ENCODE measurements at places on chromosomes 7 and 10.

GRCh38 chr7:132991615-132992587 lies 90.0 kb downstream of the CHCHD3 start:
- DNase-seq: no peak

- DNase-seq: no peak
Observed at GRCh38 chr10:20446561-20447193, 450.4 kb downstream of the NEBL start.

- no peak for DNase-seq
Observed at GRCh38 chr10:44680764-44681163, 230.4 kb upstream of the TMEM72 start.

- DNase-seq: no peak
Observed at GRCh38 chr10:92066386-92066785, 142.8 kb downstream of the BTAF1 start.

GRCh38 chr10:48932831-48933664 lies 6.6 kb downstream of the LRRC18 start:
- DNase-seq: no peak

DNA sequence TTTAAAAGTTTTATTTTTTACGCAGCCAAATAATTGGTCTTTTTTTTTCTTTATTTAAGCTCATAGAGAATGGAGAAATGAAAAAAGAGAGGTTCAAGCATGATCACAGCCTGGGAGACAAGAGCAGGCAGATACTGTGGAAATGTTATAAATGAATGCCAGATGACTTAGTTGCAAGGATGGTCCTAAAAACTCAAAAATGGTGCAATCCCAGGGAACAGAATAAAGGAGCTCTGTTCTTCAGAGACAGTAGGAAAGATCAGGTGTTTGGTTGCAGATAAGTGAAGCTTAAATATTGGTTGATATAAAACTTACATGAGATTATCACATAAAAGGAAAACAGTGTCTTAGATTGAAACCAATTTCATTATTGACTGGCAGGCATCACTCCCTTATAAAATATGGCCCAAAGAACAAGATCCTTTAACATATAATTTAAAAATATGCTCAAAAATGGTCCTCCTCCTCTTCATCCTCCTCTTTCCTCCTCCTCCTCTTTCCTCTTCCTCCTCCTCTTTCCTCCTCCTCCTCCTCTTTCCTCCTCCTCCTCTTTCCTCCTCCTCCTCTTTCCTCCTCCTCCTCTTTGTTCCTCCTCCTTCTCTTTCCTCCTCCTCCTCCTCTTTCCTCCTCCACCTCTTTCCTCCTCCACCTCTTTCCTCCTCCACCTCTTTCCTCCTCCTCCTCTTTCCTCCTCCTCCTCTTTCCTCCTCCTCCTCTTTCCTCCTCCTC lies 18.6 kb downstream of the GNAT3 start:
- no peak for DNase-seq

GRCh38 chr7:2478800-2479199 lies 2.6 kb upstream of the GRIFIN start:
- DNase-seq: peak; percentile 13

DNA sequence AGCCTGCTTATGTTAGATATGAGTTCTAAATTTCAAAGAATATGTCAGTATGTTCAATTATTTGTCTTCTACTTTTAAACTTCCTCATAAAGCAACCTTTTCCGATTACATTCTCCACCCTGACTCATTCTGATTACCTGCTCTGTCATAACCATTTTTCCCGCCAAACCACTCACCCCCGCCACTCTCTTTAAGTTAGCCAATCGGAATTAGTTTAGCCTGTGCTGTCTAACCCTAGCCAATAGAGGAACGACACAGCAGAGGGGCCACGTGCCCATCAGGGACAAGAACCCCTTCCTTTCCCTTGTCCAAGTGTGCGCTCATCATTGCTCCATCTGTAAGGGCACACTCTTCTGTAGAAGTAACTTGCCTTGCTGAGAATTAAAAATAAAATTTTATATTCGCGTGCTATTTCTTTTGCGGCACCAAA lies 91.4 kb downstream of the CCDC71L start:
- DNase-seq: no peak

GRCh38 chr7:118005026-118005425 lies 131.8 kb upstream of the CTTNBP2 start:
- DNase-seq: no peak

- DNase-seq: no peak
Observed at GRCh38 chr7:156657681-156658080, 17.1 kb downstream of the RNF32 start.

- no peak for DNase-seq
Observed at GRCh38 chr7:123792547-123792946, 43.7 kb upstream of the WASL start.

GRCh38 chr10:86104611-86105145 lies 261.9 kb downstream of the GRID1 start:
- no peak for DNase-seq

- DNase-seq: no peak
Observed at GRCh38 chr7:37832194-37832593, 16.2 kb upstream of the NME8 start.

DNA sequence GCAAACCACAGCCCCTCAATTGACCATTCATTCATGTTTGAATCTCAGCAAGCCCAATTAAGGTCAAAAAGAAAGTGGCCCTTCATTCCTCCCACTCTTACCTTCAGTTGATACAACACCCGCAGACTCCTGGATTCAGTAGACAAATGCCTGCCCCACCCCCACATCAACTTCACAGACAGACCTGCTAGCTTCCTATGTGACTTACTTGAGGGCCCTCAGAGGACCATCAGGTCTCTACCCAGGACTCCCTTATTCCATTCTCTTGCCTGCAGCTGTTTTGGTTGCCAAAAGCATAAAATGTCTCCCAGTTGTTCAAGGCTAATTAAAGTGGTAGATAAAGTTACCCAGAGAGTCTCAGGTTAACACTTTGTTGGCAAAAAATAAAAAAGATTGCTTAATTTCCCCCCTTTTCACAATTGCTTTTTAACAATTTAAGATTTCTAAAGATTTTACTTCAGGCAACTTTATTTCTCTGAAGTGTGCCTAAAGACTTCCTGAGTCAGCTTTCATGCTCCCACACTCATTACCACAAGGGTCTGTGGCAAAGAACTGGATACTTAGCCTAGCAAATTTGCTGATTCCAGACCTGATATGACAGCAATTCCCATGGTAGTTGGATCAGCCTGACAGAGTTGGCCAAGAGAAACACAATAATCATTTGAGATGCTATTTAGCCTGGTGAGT lies 3.3 kb upstream of the MTERF1 start:
- no peak for DNase-seq

DNA sequence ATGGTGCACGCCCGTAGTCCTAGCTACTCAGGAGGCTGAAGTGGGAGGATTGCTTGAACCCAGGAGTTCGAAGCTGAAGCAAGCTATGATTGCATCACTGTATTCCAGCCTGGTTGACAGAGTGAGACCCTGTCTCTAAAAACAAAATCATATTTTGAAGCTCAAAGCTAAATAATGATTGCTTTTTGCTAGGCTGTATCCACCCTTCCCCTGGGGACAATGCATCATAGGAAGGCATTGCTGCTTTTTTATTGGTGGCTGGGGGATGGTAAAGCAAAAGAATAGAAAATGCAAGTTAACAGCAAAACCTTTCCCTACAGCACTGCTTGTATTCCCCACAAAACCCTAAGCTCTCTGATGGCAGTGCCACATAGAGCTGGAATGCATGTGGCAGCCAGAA lies 107.5 kb upstream of the WAC start:
- DNase-seq: no peak

DNA sequence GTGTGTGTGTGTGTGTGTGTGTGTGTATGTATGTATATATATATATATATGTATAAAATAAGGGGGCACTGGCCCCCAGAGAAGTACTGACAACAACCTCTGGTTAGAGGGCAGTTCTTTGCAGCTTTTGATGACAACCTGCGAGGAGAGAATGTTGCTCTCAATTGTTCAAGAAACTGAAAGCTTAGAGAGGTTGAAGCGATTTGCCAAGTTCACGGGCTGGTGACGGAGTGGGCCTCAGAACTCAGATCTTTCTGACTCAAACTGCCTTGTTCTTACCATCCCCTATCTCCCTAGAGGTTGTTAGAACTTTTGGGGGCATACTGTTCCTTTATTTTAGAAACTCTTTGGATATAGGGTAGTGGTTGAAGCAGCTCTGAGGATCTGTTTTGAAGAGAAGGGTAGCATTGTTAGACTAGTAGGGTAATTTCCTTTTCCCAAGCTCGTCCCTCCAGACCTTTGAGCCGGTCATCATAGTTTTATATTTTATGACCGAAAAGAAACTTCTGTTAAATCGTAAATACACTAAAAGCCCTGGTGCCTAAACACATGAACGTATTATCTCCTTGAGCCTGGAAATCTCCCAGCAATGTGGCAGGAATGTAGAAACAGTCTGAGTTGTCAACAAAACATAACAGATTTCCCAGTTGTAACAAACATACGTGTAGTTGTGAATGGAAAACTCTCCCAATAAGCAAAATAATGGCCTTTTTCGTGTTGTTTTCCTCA lies 541.7 kb upstream of the GALNT17 start:
- DNase-seq: no peak

- DNase-seq: no peak
Observed at GRCh38 chr10:124708246-124708779, 35.9 kb downstream of the FAM53B start.

- no peak for DNase-seq
Observed at GRCh38 chr7:75617634-75618234, 121.0 kb downstream of the HIP1 start.

- DNase-seq: no peak
Observed at GRCh38 chr7:133934262-133934976, 192.7 kb upstream of the LRGUK start.

DNA sequence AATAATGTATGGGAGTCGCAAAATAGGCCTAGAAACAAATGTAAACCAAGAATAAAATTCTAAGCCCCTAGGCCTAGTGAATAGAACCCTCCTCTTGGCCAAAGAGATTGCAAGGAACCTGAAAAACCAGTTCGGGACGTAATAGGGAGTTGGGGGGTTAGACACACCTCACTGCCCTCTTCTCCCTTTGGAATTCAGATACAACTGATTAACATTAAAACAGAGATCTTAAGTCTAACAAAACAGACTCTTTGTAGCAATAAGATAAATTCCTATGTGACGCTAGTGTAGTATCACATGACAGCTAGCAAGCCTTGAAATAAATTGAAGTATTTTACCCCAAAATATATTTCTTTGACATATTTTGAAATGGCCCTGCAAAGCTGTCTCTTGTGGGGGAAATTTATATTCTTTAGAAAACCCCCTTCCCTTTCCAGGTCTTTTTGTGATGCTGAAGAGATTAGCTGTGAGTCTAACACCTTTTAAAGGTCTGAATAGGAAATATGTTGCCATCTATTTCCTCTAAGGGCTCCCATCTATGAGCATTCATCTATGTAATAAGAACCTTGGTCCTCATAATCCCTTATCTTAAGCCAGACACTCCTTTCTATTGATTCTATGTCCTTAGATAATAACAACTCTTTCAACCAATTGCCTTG lies 623.4 kb upstream of the NRG3 start:
- no peak for DNase-seq

DNA sequence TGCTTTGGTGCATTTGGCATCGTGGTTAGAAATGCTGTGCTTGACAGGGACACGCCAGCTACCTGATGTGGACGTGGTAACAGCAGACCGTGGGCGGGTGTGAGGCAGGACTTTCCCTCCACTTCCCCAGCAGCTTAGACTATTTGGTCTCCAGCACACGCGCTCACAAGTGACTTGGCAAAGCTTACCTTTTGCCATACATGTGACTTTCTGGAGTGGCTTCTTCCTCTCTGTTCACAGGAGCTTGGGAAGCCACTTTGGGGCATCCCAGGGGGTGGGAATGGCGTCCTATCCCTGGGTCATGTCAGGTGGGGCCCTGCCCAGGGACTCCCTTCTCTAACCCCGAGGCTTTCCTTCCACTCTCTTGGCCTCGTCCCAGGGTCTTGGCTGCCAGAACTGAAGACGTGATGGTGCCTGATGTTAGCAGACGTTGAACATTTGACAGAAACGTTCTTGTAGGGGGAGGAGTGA lies 228.7 kb upstream of the KLF6 start:
- no peak for DNase-seq

GRCh38 chr7:155602750-155603149 lies 41.7 kb upstream of the RBM33 start:
- no peak for DNase-seq

GRCh38 chr7:146864644-146865043 lies 748.0 kb downstream of the CNTNAP2 start:
- no peak for DNase-seq

DNA sequence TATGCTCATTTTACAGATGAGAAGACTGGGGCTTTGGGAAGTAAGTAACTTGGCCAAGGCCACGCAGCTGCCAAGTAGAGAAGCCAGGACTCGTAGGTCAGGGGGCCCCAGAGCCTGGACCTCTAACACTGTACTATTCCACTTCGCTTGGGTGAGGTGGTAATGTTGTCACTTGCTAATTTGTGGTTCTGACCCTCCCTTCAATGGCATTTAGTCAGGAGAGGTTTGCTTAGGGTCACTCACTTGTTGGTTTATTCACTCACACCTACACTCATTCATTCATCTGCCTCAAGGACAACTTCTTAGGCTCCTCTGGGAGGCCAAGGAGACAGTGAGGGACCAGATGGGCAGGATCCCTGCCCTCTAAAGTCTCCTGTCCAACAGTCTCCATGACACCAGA lies 21.3 kb downstream of the BTBD16 start:
- DNase-seq: no peak

DNA sequence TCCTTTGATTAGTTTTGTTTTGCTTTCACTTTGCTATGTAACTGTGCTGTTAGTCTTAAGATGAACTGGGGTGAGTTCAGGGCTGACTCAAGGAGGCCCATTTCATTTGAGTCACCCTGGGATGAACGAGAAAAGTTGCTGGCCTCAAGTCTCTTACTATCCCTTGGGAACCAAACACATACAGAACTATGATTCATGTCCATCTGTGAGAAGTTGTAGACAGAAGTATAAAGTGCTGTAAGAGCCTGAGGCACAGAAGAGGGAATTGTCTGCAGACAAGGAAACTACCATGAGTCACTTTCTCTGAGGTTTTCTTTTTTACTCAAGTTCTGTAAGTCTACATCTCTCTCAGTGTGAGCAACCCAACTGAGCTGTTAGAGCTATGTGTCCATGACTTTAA lies 179.8 kb upstream of the CSTF2T start:
- DNase-seq: no peak

DNA sequence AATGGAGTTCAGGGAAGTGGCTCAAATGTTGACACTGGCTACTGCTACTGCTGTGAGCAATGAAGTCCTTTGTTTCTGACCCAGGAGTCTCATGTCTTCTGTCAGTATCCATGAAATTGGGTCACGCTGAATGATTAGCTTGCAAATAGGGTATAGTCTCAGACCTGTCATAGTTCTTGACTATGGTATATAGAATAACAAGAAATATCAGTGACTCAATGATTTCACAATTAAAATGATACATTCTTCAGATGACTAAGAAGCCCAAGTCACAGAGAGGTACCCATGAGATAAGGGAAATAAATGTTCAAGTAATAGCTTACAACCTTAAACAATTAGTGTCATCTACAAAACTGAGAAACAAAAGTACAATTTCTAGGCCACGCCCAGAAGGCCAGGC lies 89.3 kb downstream of the LYZL2 start:
- no peak for DNase-seq
